Cardiac fibroblast (primary cell): ENCODE measurements at places on chromosomes 4 and X.

GRCh38 chr4:52576961-52577623, 82.0 kb downstream of the USP46 start:
- DNase-seq, result peak; percentile 37

DNA sequence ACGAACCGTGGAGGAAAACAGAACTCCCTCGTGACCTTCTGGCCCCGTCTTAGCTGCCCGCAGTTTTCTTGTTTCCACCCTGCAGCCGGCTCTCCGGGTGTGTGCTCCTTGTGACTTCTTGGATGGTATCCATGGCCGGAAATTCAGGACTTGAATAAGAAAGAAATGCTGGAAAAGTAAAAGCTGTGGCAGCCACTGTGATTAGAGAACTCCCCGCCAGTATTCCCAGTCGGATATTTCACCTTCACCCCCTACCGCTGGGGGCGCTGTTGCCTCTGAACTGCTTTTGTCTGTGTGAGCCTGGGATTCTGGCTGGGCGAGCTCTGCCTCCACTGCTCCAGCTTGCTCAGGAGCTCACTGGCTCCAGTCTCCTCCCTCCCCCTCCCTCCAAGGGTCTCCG, 41.5 kb upstream of the CYP4V2 start:
- peak; percentile 55 for DNase-seq

- peak; percentile 3 for DNase-seq
These were observed 188.4 kb upstream of the CLNK start for GRCh38 chr4:10872833-10873517.

GRCh38 chr4:168880811-168881595, 129.1 kb downstream of the CBR4 start:
- no peak for DNase-seq

DNA sequence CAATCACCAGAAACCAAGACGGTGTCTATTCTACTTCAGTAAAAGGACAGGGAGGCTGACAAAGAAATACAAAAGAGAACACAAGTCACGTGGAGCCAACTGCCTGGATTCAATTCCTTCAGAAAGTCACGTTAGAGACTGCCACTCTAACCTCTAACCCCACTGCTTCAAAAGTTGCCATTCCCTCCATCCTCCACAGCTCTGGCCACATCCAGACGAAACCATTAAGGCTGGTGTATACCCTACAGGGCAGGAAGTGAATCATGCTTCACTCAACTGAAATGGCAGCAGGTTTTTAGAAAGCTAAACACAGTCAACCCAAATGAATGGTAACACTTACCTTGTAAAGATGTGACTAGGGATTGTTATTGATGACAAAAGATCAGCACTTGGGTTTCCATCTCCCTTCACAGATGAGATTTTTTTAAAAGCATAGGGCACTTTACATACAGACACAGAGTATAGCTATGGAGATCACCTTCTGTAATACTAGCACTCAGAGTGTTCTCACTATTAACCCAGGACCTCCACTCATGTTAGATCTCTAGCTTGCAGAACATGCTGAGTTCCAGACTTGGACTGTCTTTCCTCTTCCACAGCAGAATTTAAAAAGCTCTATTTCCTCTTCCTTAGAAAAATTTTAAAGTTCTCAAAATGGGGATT, 37.4 kb downstream of the MAML3 start:
- DNase-seq, result peak; percentile 36

DNA sequence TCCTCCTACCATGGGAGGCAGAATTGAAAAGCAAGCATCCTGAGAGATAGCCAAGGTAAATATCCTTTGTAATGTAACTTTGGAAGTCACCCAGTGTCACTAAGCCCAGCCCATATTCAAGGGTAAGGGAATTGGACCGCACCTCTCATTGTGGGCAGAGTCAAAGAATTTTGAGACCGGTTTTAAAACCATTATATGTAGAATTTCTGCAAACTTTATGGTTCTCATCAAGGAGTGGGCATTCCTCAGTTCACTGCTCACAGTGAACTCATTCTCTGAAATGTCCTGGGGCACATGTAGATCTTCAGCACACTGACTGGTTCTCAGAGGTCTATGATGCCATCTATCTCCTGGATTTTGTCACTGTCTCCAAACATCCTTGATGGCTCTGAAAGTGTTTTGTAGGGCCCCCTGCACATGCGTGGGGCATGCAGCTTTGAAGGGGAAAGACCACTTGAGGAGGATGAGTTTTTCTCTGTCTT, 35.3 kb upstream of the CHRNA9 start:
- DNase-seq, result no peak

DNA sequence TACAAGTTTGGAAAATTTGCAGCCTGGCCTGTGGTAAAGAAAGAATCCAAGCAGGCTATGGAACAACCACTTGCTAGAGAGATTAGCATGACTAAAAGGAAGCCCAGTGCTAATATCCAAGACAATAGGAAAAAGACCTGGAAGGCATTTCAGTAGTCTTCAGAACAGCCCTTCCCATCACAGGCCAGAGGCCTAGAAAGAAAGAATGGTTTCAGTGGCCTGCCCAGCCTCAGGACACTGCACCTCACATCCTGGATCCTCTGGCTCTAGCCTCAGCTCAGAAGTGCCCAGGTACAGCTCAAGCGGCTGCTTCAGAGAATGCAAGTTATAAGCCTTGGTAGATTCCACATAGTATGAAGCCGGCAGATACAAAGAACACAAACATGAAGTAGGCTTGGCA, 449.8 kb upstream of the AR start:
- no peak for DNase-seq

DNA sequence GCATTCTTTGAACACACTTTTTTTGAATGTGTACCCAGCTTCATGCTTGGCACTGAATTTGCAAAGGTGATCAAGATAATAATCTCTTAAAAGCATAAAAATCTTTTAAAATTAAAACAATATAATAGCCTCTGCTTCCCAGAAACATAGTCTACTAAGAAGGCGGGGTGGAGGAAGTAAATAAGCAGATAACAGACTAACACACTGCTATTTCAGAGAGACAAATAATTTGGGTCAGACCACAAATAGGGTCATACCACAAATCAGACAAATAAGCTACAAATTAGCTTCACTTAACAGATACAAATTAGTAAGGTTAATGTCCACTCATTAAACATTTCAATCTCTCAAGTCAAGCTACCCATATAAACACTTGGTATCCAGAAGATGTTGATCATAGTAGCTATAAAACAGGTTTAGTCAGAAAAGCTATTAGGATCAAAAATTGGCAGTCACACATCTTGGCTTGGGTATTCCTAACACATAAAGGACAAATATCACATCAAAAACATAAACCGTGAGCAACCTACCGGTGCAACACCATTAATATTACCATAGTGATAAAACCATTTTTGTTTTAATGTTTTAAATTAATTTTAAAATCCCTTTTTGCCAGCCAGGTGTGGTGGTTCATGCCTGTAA, 47.3 kb downstream of the PPP3CA start:
- DNase-seq, result no peak

GRCh38 chr4:94913316-94913715, 155.6 kb downstream of the BMPR1B start:
- DNase-seq, result no peak

GRCh38 chr4:2451821-2452785, 16.8 kb upstream of the RNF4 start:
- DNase-seq, result no peak

GRCh38 chrX:52422884-52423283, 54.1 kb downstream of the XAGE2 start:
- DNase-seq, result peak; percentile 85

DNA sequence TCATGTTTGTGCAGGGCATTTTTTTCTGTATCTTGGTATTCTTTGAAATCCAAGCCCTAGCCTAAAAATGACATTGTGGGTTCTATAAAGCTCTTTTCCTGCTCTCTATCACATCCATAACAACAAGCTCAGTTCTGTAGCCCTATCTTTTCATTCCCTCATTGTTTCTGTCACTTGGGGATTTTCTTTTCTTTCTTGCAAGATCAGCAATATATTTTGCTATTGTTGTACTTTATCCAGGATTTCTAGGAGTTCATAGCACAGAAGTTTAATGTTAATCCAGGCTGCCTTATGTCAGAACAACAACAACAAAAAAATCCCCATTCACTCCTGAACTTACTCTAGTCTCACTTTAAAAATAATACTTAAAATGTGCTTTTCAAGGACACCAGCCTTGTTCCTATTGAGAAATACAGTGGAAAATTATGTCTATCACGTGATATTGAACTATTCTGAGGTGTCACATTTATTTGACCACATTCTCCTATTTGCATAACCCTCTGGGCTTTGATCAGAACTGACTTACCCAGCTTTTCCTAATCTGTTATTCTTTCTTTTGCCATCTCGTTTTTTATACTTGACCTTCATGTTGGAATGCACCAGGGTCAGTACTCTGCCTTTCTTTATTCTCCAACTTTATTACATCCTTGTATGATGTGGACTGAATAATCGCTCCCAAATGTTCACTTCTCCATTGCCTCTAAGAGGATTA, 112.8 kb downstream of the MAGEB5 start:
- no peak for DNase-seq

- DNase-seq, result no peak
These were observed 17.1 kb downstream of the SPON2 start for GRCh38 chr4:1155314-1155713.

DNA sequence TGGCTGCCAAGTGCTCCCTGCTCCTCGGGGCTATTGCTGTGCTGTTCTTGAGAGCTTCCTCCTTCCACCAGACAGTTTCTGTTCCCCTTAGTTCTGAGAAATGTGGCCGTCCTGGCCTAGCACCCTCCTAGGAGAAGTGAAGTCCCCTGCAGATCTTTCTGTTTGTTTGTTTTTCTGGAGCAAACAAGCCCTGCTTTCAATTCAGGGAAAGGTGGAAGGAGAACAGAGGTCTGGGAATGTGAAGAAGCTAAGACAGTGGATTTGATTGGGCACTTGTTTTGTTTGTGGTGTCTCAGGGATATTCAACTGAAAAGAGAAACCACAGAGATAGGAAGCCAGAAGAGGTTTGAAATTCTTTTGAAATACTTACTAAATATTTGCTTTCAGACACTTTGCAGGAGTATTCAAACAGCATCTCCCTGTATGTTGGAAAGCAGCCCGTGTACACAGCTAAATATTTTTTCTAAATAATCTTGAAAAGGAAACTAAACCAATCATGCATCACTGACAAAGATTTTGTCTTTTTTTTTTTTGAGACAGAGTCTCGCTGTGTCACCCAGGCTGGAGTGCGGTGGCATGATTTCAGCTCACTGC, 36.5 kb upstream of the PPM1K start:
- DNase-seq, result peak; percentile 24

GRCh38 chr4:189088780-189089179, 851.9 kb upstream of the FRG1 start:
- DNase-seq, result no peak

GRCh38 chr4:21780148-21780547, 168.4 kb downstream of the KCNIP4 start:
- DNase-seq, result peak; percentile 32
